ENCODE measurements at places on chromosomes 1 and 21. TPM values are rescaled to one million over a fixed set of nuclear protein-coding genes. Genes with fewer than 3 reads are reported as not detected.

DNA sequence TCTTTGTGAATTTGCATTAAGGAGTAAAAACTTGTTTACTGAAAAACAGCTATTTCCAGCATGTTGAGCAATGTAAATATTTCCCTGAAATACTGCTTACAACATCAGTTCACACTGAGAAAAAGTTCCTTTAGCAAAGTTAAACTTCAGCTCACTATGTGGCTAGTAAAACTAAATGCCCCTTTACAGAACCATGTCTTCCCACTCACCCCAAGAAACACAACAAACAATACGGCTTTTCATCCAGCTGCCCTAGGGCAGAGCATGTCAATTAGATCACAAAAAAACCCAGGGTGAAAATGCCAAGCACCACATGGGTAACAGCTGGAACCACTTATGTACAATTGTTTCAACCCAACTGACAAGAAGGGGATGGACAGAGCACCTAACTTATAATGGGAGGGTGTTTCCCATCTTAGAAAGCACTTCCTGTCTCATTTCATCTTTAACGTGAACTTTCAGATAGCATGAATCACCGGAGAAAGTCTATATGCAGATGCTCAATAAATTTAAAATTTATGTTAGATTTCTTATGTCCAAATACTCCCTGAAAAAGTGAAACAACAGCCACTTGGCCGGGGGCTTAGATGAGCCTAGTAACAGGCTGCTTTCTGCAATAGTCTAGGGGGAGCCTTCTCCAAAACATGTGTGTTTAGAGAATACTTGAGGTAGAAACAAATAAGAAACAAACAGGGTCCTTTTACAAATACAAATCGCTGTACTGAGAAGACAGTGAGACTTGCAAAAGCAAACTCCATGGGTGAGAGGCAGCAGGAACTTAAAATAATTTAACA is 6.6 kb downstream of the NID1 start:
- DNase-seq = no peak

DNA sequence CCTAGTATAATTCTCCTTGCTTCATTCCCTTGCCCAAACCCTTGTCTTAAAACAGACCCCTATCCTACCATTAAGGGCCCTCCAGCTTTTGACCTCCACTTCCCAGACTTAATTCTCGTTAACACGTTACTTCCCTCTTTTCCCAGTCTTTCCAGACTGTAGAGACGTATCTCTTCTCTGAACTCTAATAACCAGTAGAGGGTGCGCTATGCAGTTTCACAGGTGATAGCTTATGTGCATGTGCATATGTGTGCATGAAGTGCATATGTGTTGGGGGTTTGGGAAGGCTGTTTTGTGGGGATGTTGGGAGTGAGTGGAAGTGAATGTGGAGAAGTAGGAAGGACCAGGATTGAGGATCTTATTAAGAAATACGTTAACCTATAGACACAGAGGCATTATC is 78.1 kb upstream of the CCDC190 start:
- DNase-seq = no peak

GRCh38 chr1:59549066-59549837 is 252.4 kb downstream of the FGGY start:
- DNase-seq = no peak

DNA sequence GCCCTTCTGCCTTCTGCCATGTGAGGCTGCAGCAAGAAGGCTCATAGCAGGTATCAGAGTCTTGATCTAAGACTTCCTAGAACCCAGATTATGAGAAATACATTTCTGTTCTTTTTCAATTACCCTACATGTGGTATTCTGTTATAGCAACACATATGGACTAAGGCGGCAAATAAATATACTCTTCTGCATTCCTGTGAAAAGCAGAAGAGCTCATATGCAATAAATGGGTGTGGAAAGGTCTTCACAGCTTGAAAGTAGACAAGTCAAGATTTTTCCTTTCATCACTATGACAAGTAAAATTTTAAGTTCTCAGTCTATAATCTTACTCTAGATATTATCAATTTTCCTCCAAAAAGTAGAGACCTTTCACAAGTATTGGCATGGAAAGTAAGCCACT is 36.6 kb downstream of the TNFSF18 start:
- DNase-seq = no peak

DNA sequence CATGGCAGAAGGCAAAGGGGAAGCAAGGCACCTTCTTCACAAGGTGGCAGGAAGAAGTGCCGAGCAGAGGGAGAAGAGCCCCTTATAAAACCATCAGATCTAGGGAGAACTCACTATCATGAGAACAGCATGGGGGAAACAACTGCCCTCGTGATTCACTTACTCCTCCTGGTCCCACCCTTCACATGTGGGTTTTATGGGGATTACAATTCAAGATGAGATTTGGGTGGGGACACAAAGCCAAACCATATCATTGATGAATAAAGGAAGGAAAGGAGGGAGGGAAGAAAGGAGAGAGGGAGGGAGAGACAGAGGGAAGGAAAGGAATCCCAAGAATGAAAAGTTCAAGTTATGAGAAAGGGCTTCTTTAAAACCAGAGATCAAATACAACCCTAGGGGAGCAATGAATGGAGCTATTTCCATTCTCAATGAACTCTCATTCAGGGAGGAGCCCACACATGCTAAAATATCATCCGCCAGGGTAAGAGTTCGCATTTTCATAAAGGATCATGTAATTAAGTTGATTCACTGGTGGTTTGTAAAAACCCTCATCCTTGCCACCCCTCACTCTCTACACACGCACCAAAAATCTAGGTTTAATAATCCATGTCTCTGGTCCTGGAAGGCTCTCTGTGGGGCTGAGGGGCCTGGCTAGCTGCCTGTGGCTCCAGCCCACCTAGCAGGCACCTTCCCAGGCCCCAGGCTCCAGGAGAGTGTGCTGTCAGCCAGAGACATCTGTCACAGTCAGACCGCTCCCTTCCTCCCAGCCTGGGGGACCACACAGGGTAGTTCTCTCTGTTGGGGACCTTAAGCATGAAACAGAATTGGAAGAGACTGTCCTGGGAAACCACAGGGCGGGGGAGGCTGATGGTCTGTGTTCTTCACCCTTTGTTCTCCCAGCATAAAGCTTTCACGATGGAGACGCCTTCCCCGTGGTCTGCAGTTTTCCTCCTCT is 94.0 kb downstream of the CCDC185 start:
- no peak for DNase-seq

GRCh38 chr1:107795441-107795840 is 169.5 kb downstream of the VAV3 start:
- DNase-seq = no peak

DNA sequence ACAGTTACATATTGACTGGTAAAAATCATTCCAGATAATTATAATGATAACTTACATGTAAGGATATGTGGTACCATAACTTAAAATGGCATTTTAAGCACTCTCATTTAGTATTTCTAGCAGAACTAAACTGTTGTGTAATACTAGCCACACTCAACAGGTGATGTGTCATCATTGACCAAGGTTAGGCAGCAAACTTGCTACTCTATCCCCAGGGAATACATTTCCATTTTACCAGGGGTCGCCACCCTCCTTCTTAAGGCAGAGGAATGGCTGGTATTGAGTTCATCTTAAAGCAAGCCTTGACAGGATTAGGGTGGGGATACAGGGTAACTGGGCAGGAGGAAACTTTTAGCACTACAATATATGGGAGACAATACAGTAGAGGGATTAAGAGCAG is 259.8 kb upstream of the CAMK1G start:
- DNase-seq = no peak

GRCh38 chr1:248788327-248788726 is 32.8 kb upstream of the LYPD8 start:
- DNase-seq = no peak

DNA sequence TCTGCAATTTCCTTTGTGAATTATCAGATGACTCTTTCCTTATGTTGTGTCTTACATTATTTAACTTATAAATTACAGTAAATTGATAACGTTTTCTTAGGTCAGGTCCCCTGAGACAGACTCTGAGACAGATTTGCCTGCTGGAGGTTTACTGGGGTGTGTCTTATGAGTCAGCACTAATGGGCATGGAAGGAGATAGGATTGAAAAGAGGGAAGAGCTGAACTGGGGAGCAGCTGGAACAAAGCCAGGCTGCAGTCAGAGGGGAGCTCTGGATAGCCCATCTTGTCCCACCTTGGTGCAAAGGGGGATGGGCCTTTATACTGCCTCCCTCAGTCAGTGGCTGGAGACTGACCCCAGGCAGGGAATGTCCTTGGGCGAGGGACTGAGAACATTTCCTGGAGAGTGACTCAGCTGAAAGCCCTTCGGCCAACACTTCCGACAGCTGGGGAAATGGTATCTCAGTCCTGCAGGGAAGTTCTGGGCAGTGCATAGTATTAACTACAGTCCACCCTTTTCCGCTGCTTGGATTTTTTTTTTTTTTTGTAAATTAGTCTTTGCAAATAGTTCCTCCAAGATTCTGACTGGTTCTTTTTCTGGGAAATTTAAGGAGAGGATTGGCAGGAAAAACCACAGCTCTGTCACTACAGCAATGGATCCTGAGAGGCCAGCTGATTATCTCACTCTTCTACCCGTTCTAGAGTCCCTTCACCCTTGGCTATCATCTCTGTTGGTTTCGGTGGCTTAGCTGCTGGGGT is 39.1 kb upstream of the CDC42BPA start:
- no peak for DNase-seq

The BRWD1 gene
- total RNA-seq = 45.2 TPM

The DAP3 gene
- 135 TPM for total RNA-seq

The NHLH1 gene
- 0.60 TPM for total RNA-seq

The SLC16A4 gene
- 0.58 TPM for total RNA-seq

The STUM gene
- not detected for total RNA-seq

The BRDT gene
- total RNA-seq = not detected

The SLC45A1 gene
- 0.48 TPM for total RNA-seq
